ENCODE measurements at places on chromosomes 7 and 10.

- no peak for DNase-seq
Observed at GRCh38 chr10:46068117-46068516, 22.0 kb upstream of the MSMB start.

DNA sequence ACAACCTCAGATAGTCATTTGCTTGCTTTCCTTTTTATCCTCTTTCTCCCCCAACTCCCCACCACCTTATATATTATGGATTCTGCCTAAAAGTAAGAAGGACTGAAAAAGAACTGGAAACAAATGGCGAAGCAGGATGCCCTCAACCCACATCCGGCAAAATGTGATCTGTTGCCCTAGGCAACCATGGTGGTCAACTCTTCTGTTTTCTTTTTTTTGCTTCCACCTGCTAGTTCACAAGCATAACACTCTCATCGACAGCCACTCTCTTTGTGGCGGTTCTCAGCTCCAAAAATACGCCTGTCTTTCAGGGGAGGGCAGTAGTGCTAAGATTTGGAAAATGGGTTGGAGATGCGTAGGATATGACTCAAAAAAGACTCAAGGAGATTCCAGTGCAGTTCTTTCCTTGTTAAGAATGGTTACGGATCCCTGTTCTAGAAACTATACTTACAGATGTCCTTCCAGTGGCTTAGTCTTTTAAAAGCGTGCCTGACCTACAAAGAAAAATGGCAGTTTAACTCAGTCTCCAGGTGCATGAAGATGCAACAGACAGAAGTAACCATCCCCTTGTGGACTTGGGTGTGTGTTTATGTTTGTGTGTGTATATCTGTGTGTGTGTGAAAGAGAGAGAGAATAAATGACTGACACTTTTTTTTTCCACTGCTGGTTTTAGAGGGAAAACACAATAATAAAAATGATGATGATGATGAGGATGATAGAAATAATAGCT lies 10.7 kb downstream of the APBB1IP start:
- DNase-seq, result no peak

DNA sequence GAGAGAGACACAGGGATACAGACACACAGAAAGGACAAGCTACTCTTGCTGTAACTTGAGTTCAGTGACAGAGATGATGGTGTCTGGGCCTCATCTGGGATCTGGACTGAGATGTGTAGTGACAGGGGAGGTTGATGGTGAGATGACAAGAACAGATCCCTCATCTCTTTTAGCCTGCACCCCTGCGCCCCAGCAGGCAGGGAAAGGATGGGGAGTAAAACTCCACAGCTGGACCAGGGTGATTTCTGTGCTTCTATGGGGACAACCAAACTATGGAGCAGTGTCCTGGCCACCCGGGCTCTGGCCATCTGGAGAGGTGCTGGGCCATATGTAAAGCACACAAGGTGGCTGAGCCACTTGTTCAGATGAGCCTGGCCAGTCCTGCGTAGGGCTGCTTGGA lies 4.5 kb upstream of the LRRC18 start:
- DNase-seq, result no peak

- DNase-seq, result no peak
Observed at GRCh38 chr7:101330011-101330484, 8.4 kb upstream of the IFT22 start.

DNA sequence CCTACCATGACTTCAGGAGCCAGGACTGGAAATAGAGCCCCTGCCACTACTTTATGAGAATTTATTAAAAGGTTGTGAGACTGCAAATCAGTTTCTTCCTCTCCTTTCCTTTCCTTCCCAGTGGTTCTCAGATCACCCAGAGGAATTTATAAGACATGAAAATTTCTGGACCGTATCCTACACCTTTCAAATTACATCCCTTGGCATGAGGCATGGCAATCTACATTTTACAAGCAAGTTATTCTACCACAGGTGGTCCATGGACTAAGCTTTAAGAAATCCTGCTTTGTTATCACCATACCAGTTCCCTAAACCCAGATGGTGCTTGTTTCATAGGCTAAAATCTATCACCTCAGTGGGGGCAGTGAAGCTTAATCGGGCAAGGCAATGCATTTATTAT lies 66.5 kb downstream of the TPK1 start:
- no peak for DNase-seq
